ENCODE measurements at places on chromosomes 11 and 22. TPM values are rescaled to one million over a fixed set of nuclear protein-coding genes. Genes with fewer than 3 reads are reported as not detected.

DNA sequence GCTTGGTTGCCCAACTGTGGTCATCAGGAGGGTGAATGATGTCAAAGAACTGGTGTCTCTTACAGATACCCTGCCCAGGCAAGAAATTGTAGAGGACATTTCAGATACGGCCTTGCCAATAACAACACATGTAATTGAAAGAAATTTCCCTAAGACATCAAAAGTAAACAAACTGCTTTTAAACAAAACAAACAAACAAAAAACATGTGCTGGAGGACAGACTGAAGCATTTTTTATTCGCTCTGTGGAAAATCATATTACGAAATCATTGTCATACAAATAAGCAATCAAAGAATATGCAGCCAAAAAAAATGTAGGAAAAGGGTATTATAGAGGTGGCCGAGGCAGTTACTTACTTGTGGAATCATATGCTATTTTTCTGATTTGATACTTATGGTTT lies 52.1 kb upstream of the MYEOV start:
- DNase-seq, result no peak

DNA sequence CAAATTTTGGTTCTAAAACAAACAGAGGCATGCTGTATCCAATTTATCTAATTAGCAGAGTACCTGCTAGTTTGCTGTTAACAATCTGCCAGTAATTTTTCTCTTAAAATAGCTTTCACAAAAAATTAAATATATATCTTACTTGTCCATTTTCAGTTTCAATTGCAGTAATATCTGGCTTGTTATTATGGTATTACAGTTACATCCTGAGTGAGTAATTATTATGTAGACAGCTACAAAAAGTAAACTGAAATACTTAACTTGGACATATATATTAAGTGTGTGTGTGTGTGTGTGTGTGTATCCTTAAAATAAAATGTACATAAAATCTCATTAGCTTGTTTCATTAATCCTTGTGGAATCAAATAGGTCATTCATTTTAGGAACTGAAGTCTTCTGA lies 148.7 kb downstream of the LUZP2 start:
- DNase-seq, result no peak

DNA sequence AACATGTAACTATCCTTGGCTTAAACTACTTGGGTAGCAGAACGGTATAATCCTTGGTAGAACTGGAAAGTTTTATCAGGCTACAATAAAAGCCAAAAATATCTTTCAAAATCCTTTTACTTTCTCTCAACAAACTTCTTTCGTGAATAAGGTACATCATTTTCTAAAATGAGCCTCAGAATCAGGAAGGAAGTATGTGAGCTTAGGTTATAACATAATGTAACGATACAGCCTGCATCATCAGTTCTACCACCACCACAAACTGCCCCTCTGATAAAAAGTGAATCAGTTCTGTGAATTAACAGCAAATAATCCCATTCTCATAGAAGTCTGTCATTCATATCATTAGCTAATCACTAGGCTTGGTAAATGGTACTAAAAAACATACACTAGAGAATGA lies 244.3 kb downstream of the SBF2 start:
- DNase-seq, result no peak

GRCh38 chr11:35141571-35141971 lies 2.6 kb downstream of the CD44 start:
- DNase-seq, result peak; percentile 74

- DNase-seq, result no peak
Observed at GRCh38 chr11:79170321-79170720, 270.5 kb downstream of the TENM4 start.

TIMP3 gene
- total RNA-seq, result 279 TPM

IGSF22 gene
- total RNA-seq, result 4.1 TPM
